ENCODE measurements at places on chromosomes 16 and 17.

DNA sequence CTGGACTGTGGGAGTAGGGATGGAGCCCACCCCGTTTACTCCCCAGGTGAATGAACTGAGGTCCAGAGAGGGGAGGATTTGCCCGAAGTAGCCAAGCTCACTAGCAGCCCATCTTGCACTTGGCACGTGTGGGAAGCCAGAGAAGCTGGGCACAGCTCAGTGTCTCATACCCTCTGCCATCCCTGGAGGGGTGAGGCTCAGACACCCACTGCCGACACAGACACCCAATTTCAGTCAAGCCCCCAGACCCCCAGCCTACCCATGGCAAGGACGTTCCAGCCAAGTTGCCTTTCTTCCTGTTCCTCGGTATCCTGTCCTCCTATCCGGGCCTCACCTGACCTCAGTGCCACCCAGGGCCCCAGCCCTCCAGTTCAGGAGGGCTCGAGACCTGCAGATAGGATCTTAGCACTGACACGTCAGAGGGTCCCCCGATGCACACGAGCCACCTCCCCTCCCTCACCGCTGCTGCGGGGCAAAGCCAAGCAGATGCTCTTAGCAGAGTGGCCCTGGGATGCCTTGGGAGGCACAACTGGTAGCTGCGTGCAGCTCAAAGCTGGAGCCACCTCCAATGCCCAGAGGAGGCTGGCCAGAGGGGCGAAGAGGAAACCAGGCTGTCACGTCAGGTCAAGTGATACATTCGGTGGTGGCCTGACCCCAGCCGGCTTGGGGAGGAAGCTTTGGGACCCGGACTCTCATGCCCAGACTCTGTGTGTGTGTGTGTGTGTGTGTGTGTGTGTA lies 90.4 kb upstream of the TNRC6C start:
- DNase-seq, result no peak

DNA sequence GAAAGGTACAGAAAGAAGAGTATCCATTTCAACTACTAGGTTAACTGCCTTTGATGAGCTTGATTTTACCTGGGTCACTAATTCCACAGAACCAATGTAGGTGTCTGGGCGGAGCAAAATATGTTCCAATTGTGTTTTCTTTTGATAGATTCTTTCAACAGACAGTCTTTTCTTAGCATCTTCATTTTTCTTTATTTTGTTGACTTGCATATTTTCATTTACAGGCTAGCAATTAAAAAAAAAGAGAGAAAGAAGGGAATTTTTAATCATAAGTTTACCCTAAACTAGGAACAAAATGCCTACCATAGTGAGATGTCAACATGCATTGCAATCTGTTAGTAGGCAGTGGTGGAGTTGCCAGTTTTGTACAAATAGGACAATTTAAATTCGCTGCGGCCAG lies 1.0 kb downstream of the TOP2A start:
- DNase-seq, result no peak

DNA sequence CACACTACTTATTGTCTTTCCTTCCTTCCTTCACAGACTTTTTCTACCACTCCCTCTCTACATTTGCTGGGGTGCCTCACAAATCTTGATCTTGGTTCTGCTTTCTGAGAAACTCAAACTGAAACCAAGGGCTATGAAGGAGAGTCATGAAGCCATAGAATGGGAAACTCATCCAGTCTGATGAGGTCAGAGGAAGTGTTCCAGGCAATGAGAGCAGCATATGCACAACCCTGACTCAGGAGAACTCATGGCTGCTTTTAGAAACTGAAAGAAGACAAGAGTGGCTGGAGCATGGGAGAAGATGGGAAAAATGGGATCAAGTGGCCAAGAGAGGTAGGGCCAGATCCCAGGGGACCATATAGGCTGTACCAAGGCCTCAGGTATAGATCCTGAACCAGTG lies 130.0 kb upstream of the TOX3 start:
- DNase-seq, result no peak

- DNase-seq, result no peak
Observed at GRCh38 chr17:31517524-31517923, 126.0 kb downstream of the RAB11FIP4 start.

GRCh38 chr17:49986396-49987289 lies 8.4 kb downstream of the DLX3 start:
- no peak for DNase-seq
